CD4-positive, alpha-beta T cell treated with Interleukin-6 at 100 ng/mL for 8 hours (primary cell): ENCODE measurements at places on chromosomes 7 and 10.
A peak's percentile ranks its signal among the peaks of the same experiment; 100 is the strongest.

GRCh38 chr10:13417459-13418126, 69.5 kb upstream of the SEPHS1 start:
- no peak for DNase-seq

DNA sequence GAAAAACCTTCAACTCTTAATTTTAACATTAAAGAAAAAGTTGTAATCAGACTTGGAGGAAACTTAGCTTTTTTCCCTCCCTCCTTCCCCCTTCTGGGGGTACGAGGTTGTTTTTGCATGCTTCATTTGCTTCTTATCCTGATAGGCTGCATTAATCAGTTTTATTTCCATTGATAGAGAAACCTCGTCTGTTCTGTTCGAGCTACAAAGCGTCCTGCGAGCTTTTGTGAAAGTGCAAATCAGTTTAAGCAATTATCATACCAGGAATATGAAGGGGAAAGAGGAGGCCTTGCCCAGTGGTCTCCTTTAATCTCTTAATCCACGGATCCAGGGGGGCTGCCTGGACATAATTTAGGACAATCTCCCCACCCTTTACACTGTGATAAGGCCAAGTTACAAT, 7.5 kb downstream of the EMX2 start:
- no peak for DNase-seq

GRCh38 chr7:30028749-30029635, 780 bp downstream of the PLEKHA8 start:
- DNase-seq, result peak; percentile 18

DNA sequence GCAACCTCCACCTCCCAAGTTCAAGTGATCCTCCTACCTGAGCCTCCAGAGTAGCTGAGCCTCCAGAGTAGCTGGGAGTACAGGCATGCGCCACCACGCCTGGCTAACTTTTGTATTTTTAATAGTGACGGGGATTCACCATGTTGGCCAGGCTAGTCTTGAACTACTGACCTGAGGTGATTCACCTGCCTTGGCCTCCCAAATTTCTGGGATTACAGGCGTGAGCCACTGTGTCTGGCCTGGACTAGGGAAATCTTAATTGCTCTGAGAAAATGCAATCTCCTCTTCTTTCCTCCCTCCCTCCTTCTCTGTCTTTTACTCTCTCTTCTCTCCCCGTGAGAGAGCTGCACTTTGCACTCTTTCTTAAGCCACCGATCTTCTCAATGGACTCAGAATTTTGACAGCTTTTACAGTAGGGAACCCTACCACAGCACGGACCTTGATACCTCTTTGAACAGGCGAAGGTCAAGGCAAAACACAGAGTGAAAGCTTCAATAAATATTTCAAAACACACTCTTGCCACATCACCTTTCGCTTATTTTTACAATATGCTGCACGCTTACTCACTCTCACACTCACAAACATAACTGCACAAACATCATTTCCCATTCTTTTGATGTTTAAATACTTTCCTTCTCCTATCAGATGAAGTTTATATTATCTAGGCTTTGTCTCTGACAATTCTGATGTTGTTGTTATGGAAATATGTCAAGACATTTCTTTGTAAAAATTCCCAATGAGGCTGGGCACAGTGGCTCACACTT, 173.4 kb upstream of the NRP1 start:
- no peak for DNase-seq

DNA sequence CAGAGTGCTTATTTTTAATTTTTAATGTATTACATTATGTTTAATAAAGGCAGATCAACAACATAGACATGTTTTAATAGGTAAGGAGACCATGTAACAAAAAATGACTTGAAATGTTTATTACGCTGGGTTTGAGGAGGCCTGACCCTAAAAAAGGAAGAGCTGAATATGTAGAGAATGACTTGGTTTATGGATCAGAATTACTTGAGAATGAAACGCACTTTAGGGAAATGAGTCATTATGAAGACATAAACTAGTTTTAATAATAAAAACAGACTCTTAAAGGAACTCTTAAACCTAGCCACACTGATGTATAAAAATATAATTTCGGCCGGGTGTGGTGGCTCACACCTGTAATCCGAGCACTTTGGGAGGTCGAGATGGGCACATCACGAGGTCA, 56.5 kb downstream of the CTTNBP2 start:
- no peak for DNase-seq

DNA sequence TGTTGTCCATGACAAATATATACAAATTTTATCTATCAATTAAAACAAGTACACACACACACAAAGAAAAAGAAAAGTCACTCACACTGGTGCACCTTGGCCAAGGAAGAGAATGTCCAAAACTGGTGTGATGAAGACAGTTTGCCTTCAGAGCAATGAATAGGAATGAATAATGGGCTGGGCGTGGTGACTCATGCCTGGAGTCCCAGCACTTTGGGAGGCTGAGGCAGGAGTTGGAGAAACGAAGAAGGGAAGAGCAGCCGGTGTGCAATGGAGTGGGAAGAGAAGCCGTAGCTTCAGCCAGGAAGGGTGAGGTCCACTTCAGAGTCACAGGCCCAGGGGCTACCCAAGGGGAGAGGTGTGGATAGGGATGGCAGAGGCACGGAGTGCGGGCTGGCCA, 253.6 kb downstream of the CCSER2 start:
- DNase-seq, result no peak

- no peak for DNase-seq
Observed at GRCh38 chr7:143391462-143392404, 10.6 kb downstream of the ZYX start.

DNA sequence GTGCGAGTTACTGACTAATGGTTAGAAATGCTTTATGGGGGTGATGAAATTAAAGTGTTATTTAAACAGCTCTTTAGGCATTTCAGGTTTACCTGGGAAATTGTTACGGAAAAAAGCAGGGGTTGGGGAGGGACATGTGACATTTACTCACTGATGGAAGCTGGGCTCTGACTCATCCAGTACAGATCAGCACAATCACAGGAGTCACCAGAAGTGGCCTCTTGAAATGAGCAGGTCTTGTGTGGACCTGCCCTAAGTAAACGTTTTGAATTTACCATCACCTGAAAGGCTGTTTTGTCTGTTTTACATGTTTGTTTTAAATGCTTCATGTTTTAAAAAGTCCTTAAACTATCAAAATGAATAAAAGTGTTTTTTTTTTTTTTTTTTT, 2.3 kb downstream of the GLRX3 start:
- no peak for DNase-seq

DNA sequence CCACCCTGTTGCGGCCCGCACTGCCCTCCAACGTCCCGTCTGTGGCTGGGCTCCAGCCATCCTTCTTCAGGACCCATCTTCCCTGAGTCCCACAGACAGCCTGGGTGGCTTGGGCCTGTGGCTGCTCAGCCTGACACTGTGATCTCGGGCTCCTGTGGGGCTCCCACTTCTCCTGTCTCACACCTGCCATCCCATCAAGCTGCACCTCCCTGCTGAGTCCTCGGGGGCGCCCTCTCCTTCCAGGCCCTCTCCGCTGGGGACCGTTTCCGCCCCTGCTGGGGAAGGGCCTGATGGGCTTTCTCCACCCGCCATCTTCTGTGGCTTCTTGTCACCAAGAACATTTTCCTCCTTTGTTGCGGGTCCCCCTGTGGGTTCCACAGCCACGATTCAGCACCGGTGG, 173.8 kb upstream of the PPP2R2D start:
- no peak for DNase-seq

GRCh38 chr7:117017702-117018266, 64.5 kb downstream of the ST7 start:
- DNase-seq, result no peak
